ENCODE measurements at places on chromosomes 3 and 15.

- no peak for DNase-seq
These were observed 1062.2 kb upstream of the EPHA6 start for GRCh38 chr3:95752199-95752598.

DNA sequence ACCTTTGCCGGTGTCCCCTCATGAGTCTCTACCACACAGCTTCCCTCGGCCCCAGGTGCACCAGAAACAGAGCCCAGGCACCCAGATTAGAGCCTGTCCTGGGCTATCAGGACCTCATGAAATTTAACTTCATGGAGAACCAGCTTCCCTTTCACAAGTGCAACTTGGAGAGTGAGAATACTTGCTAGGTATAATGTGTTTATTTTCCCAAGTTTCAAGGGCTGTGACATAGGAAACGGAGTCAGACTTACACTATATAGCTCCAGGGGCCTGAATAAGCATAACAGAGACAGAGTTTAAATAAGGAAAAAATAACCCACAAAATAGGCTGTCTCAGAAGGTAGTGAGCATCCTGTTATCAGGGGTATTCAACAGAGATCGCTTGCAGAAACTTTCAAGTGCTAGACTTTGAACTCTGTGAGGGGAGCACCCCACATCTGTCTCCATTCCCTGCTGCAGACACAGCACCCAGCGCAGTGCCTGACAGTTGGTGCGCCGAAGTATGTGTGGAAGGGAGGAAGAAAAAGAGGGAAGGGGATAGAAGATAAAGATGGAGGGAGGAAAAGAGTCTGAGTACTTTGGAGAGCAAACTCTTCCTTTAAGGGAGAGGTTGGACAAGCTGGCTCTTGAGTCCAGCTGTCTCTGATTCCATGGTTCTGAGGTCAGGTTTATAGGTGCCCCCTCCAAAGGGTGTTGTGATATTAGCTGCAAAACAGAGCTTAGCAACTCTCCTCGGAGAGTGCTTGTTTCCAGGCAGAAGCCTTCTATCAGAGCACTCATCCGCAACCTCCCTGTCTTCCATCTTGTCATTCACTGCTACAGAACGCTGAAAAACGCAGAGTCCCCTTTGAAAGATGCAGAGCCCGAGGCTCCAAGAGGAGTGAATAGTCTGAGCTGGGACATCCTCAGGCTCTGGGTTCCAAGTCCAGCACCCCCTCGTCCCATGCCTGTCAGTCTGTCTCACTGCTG lies 84.8 kb downstream of the CPN2 start:
- DNase-seq = no peak

DNA sequence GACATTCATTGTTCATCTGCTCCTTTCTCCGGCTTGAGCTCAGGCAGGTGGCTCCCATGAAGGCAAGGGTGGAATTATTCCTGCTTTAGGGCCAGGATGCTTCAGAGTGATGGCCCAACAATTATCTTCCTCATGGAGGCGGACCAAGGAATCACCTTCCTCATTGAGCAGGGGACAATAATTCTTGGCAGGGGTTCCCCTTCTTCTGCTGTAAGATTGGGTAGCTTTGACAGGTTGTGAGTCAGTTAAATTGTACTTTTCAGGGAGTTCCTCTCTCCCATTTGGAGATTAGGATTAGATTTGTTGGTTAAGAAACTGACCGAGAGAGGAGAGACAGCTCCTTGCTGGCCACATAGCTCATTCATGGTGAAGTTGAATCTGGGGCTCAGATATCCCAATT lies 31.4 kb upstream of the CD47 start:
- no peak for DNase-seq

GRCh38 chr15:101444807-101445508 lies 44.5 kb downstream of the PCSK6 start:
- DNase-seq = no peak

GRCh38 chr3:181739628-181740027 lies 27.9 kb downstream of the SOX2 start:
- no peak for DNase-seq

DNA sequence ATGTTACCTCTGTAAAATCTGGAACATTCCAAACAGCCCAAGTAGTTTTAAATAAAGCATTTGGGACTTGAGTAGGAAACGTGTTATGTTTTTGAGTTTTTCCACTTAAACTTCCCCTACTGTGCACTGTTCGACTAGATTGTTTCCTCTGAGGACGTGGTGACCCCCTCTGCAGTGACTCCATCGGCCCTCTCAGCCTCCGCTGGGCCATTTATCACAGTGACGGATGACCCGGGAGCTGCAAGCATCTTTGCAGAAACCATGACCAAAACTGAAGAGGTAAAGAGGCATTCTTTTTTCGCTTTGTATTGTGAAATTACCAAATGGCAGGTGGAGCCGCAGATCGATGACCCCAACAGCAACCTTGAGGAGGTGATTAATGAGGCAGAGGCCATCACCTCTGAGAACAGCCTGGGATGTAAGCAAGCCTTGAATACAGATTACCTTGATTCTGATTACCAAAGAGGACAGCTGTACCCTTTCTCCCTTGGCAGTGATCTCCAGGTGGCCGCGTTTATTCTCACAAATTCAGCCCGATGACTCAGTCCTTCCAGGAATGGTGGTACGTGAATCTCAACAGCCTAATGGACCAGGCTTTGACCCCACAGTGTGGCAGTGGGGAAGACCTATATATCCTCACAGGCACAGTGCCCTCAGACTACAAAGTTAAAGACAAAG lies 79.1 kb upstream of the FAN1 start:
- DNase-seq = no peak

GRCh38 chr3:141425523-141426233 lies 57.4 kb downstream of the ZBTB38 start:
- DNase-seq = no peak

DNA sequence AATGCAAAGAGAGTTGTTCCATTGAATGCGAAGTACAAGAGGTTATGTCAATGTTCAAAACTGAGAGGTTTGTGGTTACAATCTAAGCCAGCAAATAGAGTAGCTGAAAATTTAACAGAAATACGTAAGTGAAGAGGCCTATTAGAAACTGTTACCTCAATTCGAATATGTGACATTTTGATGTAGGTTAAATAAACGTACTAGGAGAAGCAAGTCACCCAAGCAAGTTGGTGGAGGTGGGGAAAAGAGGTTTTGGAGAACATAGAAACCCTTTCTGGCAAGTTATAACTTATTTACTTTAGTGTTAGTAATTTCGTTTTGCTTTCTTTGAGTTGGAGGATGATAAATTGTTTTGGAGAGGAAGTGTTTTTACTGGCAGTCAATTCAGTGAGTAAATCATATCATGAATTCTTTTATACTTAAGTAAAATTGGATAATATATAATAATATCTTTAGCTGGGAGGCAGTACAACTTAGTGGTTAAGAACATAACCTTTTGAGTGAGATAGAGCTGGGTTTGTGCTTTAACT lies 91.2 kb upstream of the NAALADL2 start:
- DNase-seq = no peak

DNA sequence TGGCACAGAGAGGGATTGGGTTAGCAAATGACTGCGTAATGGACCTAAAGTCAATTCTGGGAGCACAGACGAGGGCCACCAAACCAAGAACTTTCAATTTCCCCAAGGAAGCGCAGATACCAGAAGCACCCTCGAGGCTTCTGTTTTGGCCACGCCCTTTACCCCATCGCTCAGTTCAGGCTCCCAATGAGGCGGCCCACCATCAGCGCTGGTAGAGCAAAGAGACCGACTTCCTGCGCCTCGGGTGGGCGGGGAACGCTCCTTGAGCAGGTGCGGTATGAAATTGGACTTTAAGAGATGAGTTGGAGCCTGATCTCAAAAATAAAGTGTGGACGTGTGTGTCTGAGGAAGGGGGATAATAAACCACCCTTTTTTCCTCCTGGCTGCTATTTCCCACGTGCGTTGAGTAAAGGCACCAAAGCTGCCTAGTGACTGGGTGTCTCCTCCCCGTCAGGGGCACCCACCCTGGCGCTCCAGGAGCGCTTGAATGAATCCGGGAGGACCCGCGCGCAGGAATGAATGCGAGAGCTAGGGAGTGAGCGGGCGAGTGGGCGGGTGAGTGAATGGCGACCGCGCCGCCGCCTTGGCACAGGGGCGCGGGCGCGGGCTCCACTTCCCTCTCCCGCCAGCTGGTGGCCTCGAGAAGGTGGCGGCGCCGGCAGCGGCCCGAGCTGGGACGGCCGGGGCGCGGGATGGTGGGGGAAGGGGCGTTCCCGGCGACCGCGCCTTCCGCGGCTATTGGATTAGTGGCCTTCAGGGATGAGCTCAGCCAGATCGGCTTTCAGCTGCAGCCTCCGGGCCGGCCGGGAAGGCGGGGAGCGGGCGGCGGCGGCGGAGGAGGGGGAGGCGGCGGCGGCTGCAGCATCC lies at the start of gene SPSB4:
TSS of gene SPSB4 (plus strand) at position 772 of the 867 bp plus-strand sequence. CDS start 14,758 bp downstream, outside the sequence.
- DNase-seq = no peak

DNA sequence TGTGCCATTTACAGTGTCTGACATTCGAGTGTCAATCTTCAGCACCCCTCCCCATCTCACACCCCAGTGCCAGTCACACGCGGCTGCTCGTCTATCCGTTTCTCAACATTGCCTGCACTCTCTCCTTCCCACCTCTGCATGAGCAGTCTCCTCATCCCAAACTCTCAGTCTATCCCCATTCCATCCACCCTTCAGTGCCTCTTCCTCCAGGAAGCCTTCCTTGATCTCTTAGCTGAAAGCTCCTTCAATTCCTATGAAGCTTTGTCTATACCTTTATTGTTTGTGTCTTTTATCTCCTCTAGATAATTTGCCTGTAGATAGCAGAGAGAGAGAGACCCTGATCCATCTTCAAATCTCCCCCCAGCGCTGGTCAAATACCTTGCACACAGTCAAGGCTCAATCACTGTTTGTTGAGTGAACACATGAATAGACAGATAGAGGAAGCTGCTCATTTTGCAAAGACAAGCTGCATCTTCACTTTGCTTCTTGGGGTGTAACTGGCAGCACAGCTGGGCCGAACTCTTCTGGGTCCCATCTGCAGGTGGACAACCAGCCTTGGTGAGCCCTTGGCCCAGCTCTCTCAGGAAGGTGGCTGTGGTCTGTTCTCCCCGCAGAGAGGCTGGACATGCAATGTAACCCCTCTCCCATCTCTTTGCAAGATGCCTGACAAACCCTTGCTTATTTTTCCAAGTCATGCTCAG lies 52.8 kb downstream of the ITGA11 start:
- no peak for DNase-seq

- no peak for DNase-seq
These were observed 37.9 kb upstream of the LRTM1 start for GRCh38 chr3:54965746-54966145.

DNA sequence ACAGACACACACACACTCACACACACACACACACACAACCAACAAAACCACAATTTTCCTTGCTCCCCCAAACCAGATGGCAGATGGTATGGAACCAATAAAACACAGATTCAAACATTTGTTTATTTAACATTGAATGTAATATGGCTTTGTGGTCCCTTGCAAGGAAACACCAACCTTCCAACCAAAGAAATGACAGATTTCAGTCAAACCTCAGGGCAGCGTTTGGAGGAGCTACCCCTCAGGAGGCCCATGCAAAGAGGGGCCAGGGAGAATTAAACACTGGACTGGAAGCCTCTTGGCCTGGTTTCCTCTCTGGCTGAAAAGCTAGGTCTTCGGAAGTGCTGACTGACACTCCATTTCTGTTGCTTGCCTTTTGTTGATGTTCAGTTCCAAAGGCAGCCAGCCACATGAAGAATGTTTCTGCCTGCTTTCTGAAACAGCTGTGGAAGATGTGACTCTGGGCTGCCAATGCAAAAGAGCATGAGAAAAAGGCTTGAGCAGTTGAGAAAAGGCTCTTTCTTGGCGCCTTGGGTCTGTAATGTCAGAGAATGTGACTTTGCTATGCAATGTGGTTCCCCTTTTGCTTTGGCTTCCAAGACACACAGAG lies 296.1 kb downstream of the RPLP1 start:
- no peak for DNase-seq

GRCh38 chr3:81955878-81956277 lies 194.4 kb upstream of the GBE1 start:
- DNase-seq = no peak

DNA sequence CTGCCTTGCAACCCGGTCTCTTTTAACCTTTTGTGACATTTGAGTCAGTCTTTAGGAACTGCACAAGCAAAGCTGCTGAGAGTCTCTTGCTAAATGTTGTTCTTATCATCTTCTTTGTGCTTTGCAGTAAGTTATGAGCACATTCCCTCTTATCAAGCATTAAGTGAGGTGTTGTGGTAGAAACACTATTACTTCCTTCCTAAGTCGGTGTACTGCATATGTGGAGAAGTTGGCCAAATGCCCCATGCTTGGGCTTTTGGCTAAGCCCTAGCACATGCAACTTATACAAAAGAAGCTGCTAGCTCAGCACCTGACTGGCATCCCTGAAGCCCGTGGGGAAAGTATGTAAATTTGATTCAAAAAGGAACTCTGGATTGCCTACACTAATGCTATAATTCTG lies 136.5 kb upstream of the RBMS3 start:
- DNase-seq = no peak

- no peak for DNase-seq
These were observed 7.0 kb downstream of the RASL12 start for GRCh38 chr15:65060641-65061397.

GRCh38 chr3:15291589-15292541 lies 40.5 kb downstream of the SH3BP5 start:
- peak; percentile 48 for DNase-seq

DNA sequence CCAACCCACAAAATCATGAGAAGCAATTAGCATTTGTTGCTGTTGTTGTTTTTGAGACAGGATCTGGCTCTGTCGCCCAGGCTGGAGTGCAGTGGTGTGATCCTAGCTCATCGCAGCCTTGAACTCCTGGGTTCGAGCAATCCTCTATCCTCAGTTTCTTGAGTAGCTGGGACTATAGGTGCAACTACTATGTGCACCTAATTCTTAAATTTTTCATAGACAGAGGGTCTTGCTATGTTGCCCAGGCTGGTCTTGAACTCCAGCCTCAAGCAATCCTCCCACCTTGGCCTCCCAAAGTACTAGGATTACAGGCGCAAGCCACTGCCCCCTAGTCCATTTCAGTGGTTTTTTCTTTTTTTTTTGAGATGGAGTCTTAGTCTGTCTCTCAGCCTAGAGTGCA lies 18.3 kb downstream of the PARP16 start:
- no peak for DNase-seq

DNA sequence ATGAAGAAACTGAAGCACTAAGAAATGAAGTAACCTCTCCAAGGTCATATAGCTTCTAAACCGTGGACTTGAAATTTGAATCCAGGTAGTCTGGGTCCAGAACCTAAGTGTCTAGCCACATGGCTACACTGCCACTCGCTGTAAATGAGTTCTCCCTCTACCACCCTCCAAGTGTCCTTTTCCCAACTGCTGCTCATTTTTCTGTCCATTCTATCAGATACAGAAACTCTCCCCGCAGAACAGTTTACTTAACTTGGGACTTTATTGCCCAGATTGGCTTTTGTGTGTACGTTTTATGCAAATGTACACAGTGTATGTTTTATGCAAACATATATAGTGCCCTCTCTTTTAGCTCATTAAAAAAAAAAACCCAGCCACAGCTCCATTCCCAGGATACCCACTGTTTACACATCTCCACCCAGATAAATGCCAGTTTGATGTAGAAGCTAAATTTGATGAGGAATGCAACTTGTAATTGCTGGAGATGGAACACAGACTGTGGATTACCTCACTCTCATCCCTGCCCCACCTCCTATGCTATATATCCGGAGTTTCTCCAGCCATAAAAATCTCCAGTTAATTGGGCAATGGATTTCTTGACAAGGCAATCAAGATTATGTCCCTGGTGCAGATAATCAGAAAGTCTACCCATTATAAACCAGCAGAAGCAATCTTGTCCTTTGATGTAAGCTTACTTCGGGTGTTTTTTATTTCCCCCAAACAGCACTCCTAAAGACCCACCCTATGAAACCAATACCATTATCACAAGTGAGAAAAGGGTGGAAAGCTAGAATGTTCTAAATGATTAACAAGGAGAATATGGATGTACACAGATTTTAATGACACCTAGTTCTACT lies 42.0 kb downstream of the THBS1 start:
- no peak for DNase-seq

GRCh38 chr3:156459434-156459833 lies 95.5 kb downstream of the SSR3 start:
- no peak for DNase-seq
